Motor neuron (in vitro differentiated cells): ENCODE measurements at places on chromosomes 3 and 15. TPM values are rescaled to one million over a fixed set of nuclear protein-coding genes. Genes with fewer than 3 reads are reported as not detected.
A peak's percentile ranks its signal among the peaks of the same experiment; 100 is the strongest.

DNA sequence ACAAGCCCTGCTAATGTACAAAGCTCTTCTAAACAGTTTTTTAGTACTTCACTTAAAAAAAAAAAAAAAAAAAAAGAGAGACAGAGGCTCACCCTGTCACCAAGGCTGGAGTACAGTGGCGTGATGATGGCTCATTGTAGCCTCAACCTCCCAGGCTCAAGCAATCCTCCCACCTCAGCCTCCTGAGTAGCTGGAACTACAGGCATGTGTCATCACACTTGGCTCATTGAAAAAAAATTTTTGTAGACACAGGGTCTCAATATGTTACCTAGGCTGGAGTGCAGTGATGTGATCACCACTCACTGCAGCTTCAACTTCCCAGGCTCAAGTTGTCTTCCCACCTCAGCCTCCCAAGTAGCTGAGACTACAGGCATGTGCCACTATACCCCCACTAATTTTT lies 47.6 kb upstream of the HEG1 start:
- no peak for ATAC-seq

DNA sequence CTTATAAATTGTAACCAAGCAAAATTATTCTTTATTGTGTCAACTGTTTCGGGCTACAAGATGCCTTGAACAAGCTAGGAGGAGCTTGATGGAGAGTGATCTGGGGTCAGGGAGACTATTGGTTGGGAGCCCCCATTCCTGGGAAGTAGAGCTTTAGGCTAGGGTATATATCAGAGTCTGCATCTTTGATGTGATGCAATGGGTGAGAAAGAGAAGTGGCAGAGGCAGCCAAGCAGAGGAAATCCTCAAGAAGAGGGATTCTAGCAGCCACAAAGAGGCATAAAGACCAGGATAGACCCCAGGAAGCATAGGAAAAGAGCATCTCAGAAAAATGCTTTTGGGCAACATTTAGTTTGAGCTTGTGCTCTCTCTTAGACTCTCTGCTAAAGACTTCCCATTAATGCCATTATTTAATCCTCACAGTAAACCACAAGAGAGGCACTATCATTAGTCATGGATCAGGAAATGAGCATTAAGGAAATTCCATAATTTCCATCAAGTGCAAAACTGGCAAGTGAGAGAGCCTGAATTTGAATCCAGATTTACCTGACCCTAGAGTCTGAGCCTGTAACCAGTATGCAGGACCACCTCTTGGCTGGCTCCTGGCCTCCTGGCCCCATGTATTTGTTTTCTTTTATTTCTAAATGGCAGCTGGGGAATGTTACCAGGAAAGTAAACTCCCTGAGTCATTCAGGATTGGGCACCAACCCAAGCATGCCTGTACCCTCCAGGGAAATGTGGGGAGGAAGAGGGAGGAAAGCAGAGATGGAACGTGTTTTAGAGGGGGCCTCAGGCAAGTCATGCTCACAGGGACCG lies 118.7 kb downstream of the RPL22L1 start:
- ATAC-seq, result no peak

DNA sequence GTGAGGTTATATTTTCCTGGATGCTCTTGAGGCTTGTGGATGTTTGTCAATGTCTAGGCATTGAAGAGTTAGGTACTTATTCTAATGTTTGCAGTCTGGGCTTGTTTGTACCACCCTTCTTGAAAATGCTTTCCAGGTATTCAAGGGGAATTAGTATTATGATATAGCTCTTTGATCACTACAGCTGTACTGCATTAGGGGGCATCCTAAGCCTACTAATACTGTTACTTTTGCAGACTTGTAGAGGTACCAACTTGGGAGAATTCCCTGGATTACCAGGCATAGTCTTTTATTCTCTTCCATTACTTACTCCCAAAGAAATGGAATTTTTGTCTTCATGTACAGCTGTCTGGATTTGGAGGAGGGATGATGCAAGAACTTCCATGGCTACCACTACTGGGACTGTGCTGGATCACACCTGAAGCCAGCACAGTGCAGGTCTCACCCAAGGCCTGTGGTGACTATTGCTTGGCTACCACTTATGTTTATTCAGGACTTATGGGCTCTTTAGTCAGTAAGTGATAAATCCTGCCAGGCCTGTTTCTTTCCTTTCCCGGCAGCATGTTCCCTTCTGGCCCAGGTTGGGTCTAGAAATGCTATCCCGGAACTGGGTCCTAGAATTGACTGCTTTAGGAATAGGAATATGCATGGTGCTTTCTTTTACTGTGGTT lies 402.9 kb downstream of the IL20RB start:
- ATAC-seq, result no peak

DNA sequence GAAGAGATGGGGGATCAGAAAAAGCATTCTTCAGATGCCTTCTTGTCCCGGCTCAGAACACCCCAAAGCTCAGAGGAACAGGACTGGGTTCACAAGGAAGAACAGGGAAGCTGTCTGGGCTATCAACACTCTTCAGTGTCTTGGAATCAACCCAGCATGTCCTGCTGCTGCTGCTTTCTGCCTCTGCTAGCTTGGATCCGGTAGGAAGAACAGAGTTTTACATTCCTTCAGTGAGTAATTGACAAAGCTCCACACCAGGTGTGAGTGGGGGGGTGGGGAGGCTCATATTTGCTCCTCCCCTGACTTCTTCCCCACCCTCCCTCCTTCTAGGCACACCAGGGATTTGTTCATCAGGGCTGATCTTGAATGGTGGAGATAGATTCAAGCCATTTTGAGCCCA lies 13.1 kb upstream of the ETV5 start:
- no peak for ATAC-seq

DNA sequence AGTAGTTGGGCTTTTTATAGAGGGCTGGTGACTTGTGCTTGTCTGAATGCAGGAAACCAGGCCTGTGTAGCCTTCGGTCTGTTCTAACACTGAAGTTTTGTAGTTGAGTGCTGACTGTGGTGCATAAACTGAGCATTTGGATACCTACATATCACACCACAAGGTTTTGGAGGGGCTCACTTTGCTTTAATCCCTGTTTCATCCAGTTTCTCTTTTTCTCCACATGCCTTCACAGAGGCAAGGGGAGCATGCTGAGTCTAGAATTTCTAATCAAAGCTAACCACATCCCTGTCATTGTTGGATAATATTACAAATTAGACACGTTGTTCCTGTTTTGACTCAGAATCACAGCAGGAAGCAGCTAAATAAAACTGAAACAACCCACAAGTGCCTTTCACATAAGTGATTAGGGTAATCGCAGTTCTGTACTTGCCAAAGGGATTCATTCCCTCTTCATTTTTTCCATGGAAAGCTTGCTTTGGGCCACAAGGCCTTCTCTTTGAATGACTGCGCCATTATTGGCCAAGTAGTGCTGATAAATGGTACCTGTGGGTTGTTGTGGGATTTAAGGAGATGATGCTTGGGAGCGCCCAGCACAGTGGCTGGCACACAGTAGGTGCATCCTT lies 48.9 kb downstream of the TGFBR2 start:
- ATAC-seq, result no peak

- ATAC-seq, result peak; percentile 93
These were observed 20.3 kb downstream of the PPCDC start for GRCh38 chr15:75043509-75044257.

- no peak for ATAC-seq
These were observed 2.8 kb upstream of the VGLL3 start for GRCh38 chr3:86993704-86994103.

- peak; percentile 42 for ATAC-seq
These were observed 83.8 kb upstream of the SUCLG2 start for GRCh38 chr3:67737906-67738865.

- ATAC-seq, result no peak
These were observed 6.8 kb downstream of the VILL start for GRCh38 chr3:37997342-37997741.

- no peak for ATAC-seq
These were observed 64.6 kb downstream of the CPN2 start for GRCh38 chr3:194286375-194287146.

GRCh38 chr3:134348524-134348923 lies 25.7 kb downstream of the AMOTL2 start:
- no peak for ATAC-seq

- peak; percentile 62 for ATAC-seq
These were observed 218.8 kb upstream of the HES1 start for GRCh38 chr3:193917158-193917557.

DNA sequence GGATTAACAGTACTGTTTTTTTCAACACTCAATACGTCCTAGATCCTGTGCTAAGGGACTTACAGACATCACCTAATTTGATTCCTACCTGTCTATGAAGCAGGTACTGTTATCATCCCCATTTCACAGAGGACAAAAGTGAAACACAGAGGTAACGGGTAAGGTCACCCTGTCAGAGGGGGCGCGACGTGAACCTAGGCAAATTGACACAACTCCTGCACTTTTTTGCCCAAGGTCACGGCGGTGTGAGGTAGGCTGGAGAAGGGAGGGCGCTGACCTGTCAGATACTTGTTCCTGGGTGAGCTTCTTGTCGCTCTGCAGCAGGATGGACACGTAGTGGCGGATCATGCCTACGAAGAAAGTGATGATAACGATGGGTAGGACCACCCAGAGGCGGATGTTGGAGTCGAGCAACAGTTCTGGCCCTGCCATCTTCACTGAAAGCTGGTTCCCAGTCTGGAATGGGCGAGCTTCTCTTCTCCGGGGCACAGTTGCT lies 363 bp downstream of the EMC3 start:
- ATAC-seq, result peak; percentile 67

- no peak for ATAC-seq
These were observed 64.1 kb downstream of the CCR1 start for GRCh38 chr3:46143951-46144473.

DNA sequence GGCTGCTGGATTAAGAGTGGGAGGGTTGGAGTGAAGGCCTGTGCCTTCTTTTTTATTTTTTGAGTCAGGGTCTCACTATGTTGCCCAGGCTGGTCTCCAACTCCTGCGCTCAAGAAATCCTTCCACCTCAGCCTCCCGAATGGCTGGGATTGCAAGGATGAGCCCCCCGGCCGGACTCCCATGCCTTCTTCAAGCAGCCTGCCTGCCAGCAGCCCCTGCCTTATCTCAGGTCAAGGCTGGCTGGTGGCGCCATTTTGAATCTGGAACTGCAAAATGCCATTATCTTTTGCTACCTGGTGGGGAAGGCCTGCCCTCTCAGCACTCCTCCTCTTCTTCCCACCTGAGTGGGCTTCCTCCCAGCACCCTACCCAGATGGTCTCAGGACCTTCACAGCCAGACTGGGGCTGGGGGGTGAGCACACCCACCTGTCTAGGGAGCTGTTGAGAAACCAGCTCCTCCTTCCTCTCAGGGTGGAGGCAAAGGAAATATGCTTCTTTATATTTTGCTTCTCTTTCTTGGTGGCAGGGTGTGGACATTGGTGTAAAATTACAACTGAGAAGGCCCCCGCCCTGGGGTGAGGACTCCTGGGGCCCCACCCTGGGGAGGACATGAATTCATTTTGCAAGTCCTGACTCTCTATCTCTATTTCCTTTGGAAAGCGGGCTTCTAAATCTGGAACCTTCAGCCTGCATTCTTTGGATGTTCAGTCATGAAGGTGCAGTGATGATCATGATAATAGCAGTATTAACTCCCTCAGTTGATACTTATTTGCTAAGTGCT lies 7.7 kb upstream of the FLNB start:
- no peak for ATAC-seq

DNA sequence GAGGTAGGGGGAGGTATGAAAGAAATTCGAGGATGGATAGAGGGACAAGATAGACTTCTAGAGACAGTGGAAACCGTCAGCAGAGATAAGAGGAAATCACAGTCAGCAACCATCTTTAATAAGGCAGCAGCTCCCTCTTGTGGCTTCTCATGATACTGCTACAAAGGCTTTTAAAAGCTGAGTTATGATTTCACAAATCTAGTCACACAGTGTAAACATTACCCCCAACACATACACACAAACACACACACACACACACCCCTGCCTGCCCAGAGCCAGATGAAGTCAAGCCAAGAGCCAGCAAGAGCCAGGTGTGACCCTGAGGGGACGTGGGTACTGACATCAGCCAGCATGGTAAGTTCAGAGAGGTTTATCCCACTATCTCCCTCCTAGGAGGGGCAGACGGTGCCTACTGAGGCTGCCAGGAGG lies 18.9 kb upstream of the TGM5 start:
- peak; percentile 73 for ATAC-seq

GRCh38 chr3:62990704-62991413 lies 115.6 kb upstream of the CADPS start:
- no peak for ATAC-seq

- no peak for ATAC-seq
These were observed 1.0 kb downstream of the TMCC1 start for GRCh38 chr3:129892486-129892856.

DNA sequence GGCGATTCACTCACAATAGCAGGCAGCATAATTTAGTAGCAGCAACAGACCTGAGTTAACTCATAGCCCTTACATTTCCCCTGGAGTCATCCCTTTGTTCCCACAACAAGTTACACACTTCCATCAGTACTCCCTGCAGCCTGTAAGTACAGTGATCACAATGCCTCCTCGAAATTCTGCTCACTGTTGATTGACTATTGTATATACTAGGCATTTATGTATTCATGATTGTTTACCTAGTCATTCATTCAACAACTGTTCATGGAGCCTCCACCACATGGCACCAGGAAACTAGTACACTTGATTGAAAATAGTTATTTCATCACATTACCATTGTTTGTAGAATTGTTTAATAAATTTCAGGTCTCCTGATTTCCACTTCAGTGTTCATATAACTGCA lies 71.4 kb upstream of the P3H2 start:
- no peak for ATAC-seq

GRCh38 chr15:77589839-77590238 lies 42.9 kb downstream of the LINGO1 start:
- peak; percentile 79 for ATAC-seq

GRCh38 chr3:112390783-112391641 lies 58.1 kb downstream of the CD200 start:
- peak; percentile 74 for ATAC-seq

DNA sequence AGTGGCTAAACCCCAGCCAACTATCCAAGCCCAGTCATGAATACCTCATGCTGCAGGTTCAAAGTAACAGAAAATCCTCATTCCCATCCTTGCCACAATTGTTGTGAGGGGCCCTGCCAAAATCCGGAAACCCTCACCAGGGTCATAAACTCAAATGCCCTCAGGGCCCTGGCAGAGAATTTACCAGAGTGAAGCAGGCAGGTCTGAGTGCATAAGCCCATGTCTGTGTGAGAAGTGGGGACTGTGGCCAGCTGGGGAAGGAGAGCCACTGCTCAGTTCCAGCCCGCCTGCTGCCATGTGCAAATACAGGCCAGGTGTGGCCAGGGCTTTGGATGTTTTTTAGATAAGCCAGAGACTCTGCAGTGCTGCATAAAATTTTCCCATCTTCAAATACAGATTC lies 7.0 kb downstream of the CEP152 start:
- no peak for ATAC-seq

Gene WHAMM
- total RNA-seq, result 4.6 and 5.9 TPM in 2 replicates

Gene IL20RB
- total RNA-seq, result 8.4 and 8.8 TPM in 2 replicates

Gene OXTR
- total RNA-seq, result 1.00 and 1.0 TPM in 2 replicates

Gene SLC12A8
- total RNA-seq, result 2.7 and 4.0 TPM in 2 replicates

Gene C3orf70
- 1.7 and 6.7 TPM in 2 replicates for total RNA-seq

Gene CGNL1
- 0.72 and 2.2 TPM in 2 replicates for total RNA-seq

Gene NEK11
- 1.0 and 1.1 TPM in 2 replicates for total RNA-seq

Gene GOLGA8M
- total RNA-seq, result not detected in 2 replicates

Gene LRRC3B
- 0.04 and 2.7 TPM in 2 replicates for total RNA-seq

Gene CPEB1
- 10.9 and 14.1 TPM in 2 replicates for total RNA-seq

Gene ATP8B4
- 0.22 and 0.44 TPM in 2 replicates for total RNA-seq

Gene MYD88
- 0.76 and 1.3 TPM in 2 replicates for total RNA-seq

Gene PLCL2
- total RNA-seq, result 25.8 and 28.0 TPM in 2 replicates

Gene SOX2
- 91.3 and 95.6 TPM in 2 replicates for total RNA-seq

Gene SYNPR
- total RNA-seq, result 0.18 and 1.2 TPM in 2 replicates

Gene IGSF10
- 0.57 and 0.78 TPM in 2 replicates for total RNA-seq

Gene AKAP13
- 28.0 and 28.6 TPM in 2 replicates for total RNA-seq

Gene GOLGA8J
- 0.31 TPM in 1 of 2 replicates, not detected in the other for total RNA-seq

Gene HOMER2
- 18.6 and 20.2 TPM in 2 replicates for total RNA-seq

Gene MCF2L2
- total RNA-seq, result 2.1 and 3.3 TPM in 2 replicates

Gene PLA2G4E
- total RNA-seq, result 0.13 TPM in 1 of 2 replicates, not detected in the other

Gene HHLA2
- 0.53 and 0.57 TPM in 2 replicates for total RNA-seq

Gene NAA50
- total RNA-seq, result 101 and 103 TPM in 2 replicates
